ENCODE measurements at places on chromosomes 12 and 14.

GRCh38 chr14:71137536-71138447 is 230.5 kb downstream of the PCNX1 start:
- DNase-seq, result no peak

- no peak for DNase-seq
Measured at GRCh38 chr14:53048631-53049030, 97.8 kb upstream of the FERMT2 start.

DNA sequence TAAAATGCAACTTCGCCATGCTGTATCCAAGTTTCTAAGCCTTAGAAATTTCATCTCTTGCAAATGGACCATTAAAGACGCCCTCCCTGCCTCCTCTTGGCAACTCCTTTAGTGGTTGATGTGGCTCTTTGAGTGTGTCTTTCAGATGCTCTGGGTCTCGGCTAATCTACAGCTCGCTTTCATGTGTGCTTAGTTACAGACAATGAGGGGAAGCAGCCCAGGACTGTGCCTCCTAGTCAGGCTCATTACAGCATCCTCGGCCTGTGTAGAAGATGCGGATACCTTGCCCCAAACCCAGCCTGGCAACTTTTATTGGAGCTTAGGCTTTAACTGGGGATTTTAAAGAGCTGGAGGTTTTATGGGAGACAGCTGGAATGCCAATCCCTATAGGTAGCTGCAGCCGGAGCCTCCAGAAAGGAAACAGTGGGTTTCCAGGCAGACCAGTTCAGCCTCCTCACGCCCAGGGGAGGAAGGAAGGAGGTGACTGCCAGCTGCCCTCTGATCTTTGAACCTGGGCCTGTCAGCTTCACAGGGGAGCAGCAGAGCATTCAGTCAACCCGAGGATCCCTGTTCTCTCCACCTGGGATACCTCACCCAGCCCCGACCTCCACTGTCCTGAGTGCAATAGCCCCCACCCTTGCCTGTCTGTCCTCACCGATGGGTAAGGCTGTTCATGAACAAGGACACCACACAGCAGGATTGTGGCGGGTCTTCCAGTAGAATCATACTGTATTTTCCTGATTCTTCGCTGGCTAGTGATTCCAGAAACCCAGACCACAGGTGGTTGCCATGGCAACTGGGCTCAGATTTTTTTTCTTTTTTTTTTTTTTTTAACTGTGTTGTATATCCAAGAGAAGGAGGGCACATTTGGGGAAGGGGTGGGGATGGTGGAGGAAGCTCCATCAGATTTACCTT is 638.5 kb downstream of the MED13L start:
- no peak for DNase-seq

DNA sequence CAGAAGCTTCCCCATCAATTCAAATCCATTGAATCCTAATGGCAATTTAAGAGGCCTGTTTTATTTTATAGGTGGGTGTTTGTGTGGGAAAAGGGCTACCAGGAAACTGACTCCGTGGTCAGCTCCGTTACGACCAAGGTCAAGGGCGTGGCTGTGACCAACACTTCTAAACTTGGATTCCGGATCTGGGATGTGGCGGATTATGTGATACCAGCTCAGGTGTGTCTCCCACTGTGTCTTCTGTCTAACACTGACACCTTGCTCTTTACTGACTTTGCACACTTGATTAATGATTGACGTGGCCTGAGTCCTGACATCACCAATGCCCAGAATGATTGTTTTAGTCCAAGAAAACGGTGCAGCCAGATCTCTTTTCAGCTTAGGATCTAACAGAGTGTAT is 7.1 kb downstream of the P2RX4 start:
- no peak for DNase-seq

DNA sequence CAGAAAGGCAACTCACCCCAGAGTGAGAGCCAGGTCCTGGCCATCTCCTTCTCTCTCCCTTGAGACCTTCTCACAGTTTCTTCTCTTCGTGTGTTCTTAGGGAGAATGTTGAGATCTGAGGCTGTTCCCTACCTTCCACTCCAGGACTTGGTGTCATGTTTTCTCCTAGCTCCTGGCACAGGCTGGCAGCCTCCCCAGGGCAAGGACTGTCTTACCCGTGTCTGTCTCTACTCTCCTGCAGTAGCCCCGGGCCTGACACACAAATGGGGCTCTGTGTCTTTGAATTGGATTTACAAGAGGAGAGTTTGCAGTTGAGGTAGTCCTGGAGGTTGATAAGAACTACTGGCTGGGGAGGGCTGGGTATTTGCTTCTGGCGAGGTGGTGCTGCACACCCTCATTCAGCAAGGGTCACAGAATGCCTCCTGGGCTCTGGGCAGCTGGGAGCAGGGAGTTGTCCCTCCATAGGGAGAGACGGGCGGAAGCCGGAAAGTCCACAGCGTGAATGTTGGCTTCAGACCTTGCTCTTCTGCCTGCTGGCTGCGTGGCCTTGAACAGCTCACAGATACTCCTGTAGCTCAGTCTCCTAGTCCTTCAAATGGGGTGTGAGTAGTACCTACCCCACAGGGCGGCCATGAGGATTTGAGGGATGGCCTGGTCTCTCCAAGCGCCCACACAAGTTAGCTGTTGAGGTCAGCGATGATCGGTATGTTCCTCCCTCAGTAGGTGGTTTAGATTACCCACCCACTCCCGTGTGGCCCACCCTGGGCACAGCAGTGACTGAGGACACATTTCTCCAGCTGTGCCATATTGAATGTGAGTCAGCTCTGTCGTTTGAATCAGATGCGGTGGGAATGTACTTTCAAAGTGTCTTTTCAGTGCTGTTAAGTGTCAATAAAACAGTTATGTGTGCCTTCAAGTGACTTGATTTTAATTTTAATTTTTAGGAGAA is 10.2 kb downstream of the EP400 start:
- no peak for DNase-seq

DNA sequence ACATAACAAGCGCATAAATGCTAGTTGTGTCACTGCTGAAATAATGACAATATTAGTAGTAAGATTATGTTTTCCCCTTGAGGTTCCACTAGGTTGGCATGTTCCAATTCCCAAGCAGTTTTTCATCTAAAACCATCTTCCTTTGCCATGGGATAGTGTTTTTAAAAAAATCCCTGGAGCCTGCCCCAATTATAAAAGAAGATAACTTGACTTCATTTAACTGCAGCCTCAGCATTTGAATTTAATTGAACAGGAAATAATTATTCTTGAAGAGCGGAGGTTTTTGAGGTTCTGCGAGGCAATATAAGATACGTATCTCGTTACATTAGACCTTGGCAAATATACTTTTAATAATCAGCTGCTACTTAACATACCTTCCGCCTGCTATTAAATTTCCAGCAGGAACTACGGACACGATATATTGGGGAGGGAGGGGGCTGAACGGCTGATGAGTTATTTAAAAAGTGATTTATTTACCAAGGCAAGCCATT is 65.2 kb upstream of the HSPB8 start:
- no peak for DNase-seq

DNA sequence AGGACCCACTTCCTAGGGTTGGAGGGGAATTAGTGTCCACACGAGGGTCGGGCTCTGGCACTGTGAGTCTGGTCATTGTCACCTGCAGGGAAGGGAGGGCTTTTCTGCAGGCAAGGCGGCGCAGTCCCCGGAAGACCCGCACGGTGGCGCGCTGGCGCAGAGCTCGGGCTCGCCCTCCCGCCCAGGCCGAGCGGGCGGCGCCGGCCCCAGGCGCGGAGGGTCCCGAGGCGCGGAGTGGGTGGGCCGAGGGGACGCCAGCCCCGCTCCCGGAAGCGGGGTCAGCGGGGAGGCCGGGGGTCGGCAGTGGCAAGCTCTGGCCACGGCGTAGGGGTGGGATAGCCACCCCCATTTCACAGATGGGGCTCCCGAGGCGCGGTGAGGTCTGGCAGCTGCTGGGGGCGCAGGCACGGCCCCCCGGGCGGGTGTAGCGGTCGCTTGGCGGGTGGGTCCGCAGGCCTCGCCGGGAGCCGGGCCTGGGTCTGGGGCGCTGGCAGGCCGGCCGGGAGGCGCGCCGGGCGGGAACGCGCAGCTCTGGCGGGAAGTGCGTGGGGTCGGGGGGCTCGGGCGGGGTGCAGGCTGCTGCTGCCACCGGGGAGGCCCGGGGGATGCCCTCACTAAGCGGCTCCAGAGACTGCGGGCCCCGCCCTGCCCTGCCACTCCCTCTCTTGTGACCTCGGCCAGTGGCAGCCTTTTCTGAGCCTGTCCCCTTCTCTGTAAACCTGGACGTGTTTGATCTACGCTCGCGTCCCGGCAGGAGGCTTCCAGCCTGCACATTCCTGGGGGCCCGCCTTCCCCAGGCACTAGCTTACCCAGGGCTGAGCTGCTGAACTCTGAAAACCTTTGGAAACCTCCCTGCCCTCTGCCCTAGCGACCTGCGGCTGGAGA is 46.1 kb downstream of the CYP46A1 start:
- peak; percentile 73 for DNase-seq

DNA sequence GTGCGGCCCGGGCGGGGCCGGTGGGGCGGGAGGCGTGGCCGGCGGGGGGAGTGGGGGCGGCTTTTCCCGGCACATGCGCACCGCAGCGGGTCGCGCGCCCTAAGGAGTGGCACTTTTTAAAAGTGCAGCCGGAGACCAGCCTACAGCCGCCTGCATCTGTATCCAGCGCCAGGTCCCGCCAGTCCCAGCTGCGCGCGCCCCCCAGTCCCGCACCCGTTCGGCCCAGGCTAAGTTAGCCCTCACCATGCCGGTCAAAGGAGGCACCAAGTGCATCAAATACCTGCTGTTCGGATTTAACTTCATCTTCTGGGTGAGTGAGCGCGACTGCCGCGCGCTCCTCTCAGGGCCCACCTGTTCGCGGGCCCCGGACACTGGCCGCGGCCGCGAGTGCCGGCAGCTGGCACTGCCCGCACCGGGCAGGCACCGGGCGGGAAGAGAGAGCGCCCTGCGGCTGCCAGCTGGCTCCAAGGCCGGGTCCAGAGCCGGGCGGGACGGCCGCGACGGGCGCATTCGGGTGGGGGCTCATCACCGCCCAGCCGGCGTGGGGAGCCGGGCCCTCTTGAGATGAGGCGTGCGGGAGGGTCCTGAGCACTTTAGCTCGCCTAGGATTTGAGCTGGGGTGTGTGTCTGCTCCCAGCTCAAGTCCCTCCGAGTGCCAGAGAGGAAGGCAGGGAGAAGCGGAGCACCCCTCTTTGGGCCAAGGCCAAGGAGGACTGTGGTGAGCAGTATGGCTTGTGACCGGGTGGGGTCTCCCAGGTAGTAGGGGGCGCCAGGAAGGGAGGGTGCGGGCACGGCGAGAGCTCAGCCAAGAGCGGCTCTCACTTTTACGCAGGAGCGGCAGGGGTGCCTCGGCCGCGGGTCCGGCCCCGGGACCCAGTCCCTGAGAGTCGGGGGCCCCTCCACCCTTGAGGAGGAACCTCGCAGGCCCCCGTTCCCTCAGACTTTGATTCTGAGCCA is at the start of gene CD9:
CD9 (plus strand) TSS at position 145 of the 957 bp plus-strand sequence; CDS start at position 245, 100 bp downstream.
- DNase-seq, result peak; percentile 52

DNA sequence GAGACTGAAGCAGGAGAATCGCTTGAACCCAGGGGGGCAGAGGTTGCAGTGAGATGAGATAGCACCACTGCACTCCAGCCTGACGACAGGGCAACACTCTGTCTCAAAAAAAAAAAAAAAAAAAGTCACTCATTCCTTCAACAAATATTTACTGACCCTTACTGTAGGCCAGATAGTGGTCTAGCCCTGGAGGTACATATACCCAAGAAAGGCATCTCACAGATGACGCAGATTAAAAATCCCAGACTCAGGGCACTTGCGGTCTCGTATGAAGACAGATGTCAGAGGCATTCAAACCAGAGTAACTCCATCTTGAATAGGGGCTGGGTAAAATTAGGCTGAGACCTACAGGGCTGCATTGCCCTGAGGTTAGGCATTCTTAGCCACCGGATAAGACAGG is 44.8 kb downstream of the CLMN start:
- no peak for DNase-seq

- no peak for DNase-seq
Measured at GRCh38 chr14:92644171-92644969, 104.1 kb downstream of the LGMN start.

DNA sequence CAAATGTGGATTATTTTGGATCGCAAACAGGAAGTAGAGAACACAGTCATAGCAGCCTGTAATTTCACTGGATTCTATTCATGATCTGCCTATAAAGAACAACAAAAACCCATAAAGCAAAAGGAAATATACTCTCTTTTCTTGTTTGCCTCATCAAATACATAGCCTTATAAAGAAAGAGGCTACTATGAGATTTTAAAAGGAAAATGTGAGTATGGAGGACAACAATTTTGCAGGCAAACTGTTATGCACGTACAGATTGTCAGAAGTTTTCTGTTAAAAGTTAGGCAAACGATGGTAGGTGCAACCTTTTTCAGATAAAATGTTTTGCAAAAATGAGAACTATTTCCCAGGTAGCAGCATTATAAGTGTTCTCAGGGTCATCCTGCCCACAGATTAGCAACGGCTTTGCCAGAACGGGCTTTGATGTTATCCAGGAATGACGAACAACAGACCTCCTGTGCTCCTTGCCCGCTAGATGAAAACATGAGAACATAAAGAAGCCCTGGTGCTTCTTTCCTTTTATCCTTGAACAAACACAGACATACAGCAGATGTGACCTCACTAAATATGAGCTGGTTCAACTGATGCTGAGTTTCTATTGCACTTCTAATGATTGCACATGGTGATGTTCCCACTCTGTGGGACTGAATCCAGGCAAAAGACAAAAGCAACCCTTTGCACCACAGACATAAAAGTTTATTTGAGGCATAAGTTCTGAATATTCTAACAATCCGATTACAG is 88.1 kb downstream of the ITPR2 start:
- DNase-seq, result no peak

DNA sequence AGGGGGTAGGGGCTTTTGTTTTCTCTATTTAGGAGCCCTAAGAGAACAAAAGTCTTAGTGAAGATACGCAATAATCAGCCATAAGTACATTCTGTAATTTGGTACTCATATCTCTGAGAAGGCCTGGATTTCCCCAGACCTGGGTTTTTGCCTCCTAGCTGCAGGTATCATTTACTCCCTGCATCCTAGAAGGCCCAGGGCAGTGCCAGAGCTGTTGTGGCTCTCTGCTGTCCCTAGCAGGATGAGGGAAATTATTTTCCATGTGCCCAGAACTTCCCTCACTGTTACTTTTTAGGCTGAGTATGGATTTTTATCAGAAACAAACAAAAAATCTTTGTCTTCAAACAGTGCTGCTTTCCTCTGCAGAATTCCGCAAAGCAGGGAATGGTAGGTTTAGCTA is 192.5 kb upstream of the SYT1 start:
- no peak for DNase-seq

DNA sequence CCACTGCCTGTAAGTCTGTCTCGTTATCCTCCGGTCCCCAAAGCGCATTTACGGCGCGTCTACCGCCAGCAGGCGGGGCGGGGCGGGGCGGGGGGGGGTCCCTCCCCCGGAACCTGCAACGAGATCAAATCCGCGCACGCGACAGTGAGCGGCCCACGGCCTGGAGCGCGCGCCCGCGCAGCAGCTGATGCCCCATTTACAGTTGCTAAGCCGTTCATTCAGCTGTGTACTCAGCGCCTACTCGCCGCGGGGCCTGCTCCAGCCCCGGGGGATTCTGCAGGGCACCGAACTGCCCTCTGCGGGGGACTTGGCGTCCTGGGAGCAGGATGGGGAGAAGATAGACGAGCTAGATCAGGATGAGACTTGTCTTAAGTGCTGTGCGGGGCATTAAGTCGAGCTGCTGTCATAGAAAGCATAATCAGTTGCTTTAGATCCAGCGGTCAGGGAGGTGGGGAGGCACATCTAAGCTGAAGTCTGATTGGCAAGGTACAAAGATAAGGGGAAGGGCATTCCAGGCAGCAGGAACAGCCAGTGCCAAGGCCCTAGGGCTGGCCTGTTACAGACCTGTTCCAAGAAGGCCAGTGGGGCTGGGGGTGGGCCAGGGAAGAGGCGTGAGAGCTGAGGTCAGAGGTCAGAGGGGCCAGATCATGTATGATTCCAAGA is 1.4 kb upstream of the CCDC85C start:
- peak; percentile 94 for DNase-seq

GRCh38 chr14:51006324-51006723 is 62.0 kb upstream of the PYGL start:
- DNase-seq, result no peak

All from CD4-positive, alpha-beta T cell treated with Interleukin-17A for 4 hours (primary cell).